ENCODE measurements at places on chromosomes 1 and 21. TPM values are rescaled to one million over a fixed set of nuclear protein-coding genes. Genes with fewer than 3 reads are reported as not detected.

DNA sequence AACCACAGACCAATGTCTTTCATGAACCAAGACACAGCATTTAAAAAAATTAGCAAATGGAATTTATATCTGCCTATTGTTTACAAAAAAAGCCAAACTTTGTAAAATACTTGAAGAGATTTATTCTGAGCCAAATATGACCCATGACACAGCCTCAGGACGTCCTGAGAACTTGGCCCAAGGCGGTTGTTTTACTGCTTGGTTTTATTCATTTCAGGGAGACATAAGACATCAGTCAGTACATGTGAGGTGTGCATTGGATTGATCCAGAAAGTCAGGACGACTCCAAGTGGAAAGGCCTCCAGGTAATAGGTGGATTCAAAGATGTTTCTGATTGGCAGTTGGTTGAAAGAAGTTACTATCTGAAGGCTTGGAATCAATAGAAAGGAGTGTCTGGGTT is 1.4 kb upstream of the POFUT2 start:
- peak overlapping the region; percentile 60 for H3K4me3 ChIP-seq
- H3K4me1 ChIP-seq: peaks cover 16% of the 10 kb centered on the region
- DNase-seq: no peak
- peaks cover 14% of the 10 kb centered on the region for H3K36me3 ChIP-seq

The CNR2 gene
- not detected for total RNA-seq

The SEC16B gene
- 0.67 TPM for total RNA-seq

GRCh38 chr1:9589144-9589718 is 520 bp downstream of the TMEM201 start:
- peaks cover 19% of the 10 kb centered on the region for H3K4me1 ChIP-seq
- no peak for DNase-seq
- peak overlapping the region; percentile 82 for H3K4me3 ChIP-seq

The TRIM17 gene
- 20.5 TPM for total RNA-seq

The KRTAP7-1 gene
- total RNA-seq: not detected

- no peak overlapping the region for H3K4me3 ChIP-seq
- H3K27me3 ChIP-seq: peaks cover 25% of the 10 kb centered on the region
- no peaks in the 10 kb centered on the region for H3K36me3 ChIP-seq
- H3K4me1 ChIP-seq: peaks cover 17% of the 10 kb centered on the region
- H3K27ac ChIP-seq: peak overlapping the region; percentile 69
- peak; percentile 40 for DNase-seq
These were observed 99.1 kb downstream of the BEND5 start for GRCh38 chr1:48677306-48678287.

The HSD3B2 gene
- total RNA-seq: not detected

The USH2A gene
- 0.55 TPM for total RNA-seq

The ACTL8 gene
- not detected for total RNA-seq

The ST6GALNAC5 gene
- 13.6 TPM for total RNA-seq

- peaks cover 8% of the 10 kb centered on the region for H3K4me1 ChIP-seq
- no peak overlapping the region for H3K4me3 ChIP-seq
- no peak for DNase-seq
- H3K27ac ChIP-seq: no peak overlapping the region
- H3K27me3 ChIP-seq: no peaks in the 10 kb centered on the region
These were observed 29.3 kb downstream of the SDC3 start for GRCh38 chr1:30879126-30879786.

- no peaks in the 10 kb centered on the region for H3K4me1 ChIP-seq
- no peak overlapping the region for H3K27ac ChIP-seq
- peaks cover 3% of the 10 kb centered on the region for H3K27me3 ChIP-seq
- H3K36me3 ChIP-seq: peaks cover 2% of the 10 kb centered on the region
- H3K4me3 ChIP-seq: no peak overlapping the region
These were observed 351.0 kb upstream of the VAMP3 start for GRCh38 chr1:7420098-7420445.

DNA sequence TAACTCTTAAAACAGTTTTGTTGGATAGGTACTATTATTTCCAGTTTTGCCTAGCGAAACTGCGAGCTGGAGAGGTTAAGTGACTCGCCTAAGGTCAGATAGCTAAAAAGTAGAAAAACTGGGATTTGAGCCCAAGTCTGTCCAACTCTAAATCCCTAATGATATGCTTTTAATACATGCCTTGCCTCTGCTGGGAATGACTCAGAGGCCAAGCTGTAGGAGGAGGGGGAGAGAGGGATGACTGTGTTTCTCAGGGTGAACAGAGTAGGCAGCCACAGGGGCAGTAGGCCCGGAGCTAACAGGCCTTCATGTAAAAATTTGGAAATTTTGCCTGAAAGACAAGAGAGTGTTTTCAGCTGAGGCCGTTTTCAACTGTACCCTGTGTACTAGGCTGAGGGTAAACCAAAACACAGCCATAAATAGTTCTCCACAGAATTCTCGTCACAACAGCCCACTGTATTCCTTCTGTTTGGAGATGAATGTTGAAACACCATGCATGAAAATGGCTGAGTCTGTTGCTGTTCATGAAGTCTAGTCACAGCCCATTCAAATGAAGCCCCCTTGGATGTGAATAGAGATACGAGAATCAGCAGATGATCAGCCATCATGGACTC is 107.5 kb upstream of the HOOK1 start:
- H3K4me3 ChIP-seq: no peak overlapping the region
- no peak for DNase-seq
- H3K36me3 ChIP-seq: peaks cover 2% of the 10 kb centered on the region

- H3K4me1 ChIP-seq: peaks cover 3% of the 10 kb centered on the region
- no peak overlapping the region for H3K4me3 ChIP-seq
- no peaks in the 10 kb centered on the region for H3K27me3 ChIP-seq
- no peaks in the 10 kb centered on the region for H3K36me3 ChIP-seq
- H3K27ac ChIP-seq: no peak overlapping the region
These were observed 118.8 kb upstream of the TMPRSS15 start for GRCh38 chr21:18522181-18522972.

GRCh38 chr1:186872291-186872690 is 43.5 kb downstream of the PLA2G4A start:
- no peaks in the 10 kb centered on the region for H3K36me3 ChIP-seq
- DNase-seq: no peak
- H3K27me3 ChIP-seq: no peaks in the 10 kb centered on the region
- H3K4me1 ChIP-seq: peaks cover 17% of the 10 kb centered on the region

DNA sequence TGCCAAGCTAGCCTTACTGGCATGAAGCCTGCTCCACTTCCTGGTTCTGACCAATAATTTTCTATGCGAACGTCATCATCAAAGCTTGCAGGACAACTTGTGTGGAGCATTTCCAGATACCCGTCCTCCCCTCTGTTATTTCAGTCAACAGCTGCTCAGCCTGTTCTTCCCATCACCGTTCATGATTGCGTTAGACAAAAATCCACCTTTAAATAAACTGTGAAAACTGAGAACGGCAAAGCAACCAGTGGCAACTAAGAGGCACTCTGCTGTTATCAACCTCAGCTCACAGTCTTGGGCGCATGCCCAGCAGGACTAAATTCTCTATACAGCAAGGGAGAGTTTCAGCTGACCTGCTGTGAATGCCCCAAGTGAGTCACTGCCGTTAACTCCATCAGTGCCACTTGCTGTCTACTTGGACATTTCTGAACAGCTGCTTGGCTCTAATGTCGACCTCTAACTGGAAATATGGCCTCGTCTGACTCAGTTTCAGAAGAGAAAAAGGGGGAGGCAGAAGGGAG is 207.4 kb upstream of the RUNX1 start:
- H3K36me3 ChIP-seq: no peaks in the 10 kb centered on the region
- H3K4me1 ChIP-seq: peaks cover 40% of the 10 kb centered on the region
- peak overlapping the region; percentile 76 for H3K27ac ChIP-seq
- peak overlapping the region; percentile 60 for H3K4me3 ChIP-seq
- H3K27me3 ChIP-seq: no peaks in the 10 kb centered on the region

- no peak overlapping the region for H3K4me3 ChIP-seq
- no peaks in the 10 kb centered on the region for H3K36me3 ChIP-seq
- H3K4me1 ChIP-seq: no peaks in the 10 kb centered on the region
- H3K27ac ChIP-seq: no peak overlapping the region
These were observed 50.7 kb upstream of the RHOU start for GRCh38 chr1:228684607-228685006.

DNA sequence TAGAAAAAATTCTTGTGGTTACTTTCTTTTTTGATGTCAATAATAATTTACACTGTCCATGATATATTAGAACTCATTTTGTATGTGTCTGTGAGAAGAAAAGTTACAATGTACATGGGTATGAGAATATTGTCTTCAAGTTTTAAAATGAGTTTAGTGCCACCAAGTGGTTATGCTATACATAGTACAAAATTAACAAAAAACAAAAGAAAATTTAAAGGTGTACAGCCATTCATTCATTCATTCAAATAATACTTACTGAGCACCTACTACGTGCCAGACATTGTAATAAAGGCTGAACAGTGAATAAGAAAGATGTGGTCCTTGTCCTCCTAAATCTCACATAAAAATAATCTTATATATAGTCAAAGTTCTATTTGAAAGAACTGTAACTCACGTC is 27.7 kb downstream of the UCHL5 start:
- peaks cover 17% of the 10 kb centered on the region for H3K36me3 ChIP-seq
- H3K4me1 ChIP-seq: peaks cover 12% of the 10 kb centered on the region
- H3K27me3 ChIP-seq: no peaks in the 10 kb centered on the region
- no peak for DNase-seq

- H3K4me3 ChIP-seq: no peak overlapping the region
- H3K27me3 ChIP-seq: peaks cover 6% of the 10 kb centered on the region
- no peak for DNase-seq
- H3K36me3 ChIP-seq: no peaks in the 10 kb centered on the region
These were observed 323.9 kb downstream of the DISC1 start for GRCh38 chr1:231950331-231951128.

The ZBTB8A gene
- 8.9 TPM for total RNA-seq

DNA sequence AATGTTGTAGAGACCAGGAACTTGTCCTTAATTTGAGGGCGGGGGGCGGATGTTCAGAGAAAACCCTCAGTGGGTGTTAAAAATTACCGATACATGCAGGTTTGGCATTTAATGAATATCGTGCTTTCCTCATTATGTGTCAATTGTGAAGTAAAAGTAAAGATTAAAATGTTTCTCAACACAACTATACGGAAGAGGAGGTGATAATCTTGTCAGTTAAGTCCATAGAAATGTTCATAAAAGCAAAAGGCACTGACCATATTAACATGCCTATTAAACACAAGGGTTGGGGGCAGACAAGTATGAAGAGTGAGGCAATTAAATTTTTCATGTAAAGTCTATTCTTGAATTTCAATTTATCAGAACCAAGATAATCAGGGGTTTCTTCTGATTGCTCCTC is 1.3 kb downstream of the BRINP3 start:
- H3K4me3 ChIP-seq: no peak overlapping the region
- no peaks in the 10 kb centered on the region for H3K36me3 ChIP-seq
- no peak overlapping the region for H3K27ac ChIP-seq
- H3K27me3 ChIP-seq: peaks cover 70% of the 10 kb centered on the region
- peaks cover 25% of the 10 kb centered on the region for H3K4me1 ChIP-seq

DNA sequence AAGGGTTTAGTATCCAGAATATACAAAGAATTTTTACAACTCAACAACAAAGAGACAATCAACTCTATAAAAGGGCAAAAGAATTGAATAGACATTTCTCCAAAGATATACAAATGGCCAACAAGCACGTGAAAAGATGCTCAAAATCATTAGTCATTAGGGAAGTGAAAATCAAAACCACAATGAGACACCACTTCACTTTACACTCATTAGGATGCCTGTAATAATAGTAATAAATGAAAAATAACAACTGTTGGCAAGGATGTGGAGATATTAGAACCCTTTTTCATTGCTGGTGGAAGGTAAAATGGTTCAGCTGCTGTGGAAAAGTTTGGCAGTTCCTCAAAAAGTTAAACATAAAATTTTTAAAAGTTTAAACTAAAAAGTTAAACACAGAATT is 7.0 kb upstream of the ABCD3 start:
- H3K36me3 ChIP-seq: no peaks in the 10 kb centered on the region
- no peak overlapping the region for H3K27ac ChIP-seq
- H3K4me1 ChIP-seq: no peaks in the 10 kb centered on the region
- H3K4me3 ChIP-seq: no peak overlapping the region

- H3K4me3 ChIP-seq: no peak overlapping the region
- H3K27ac ChIP-seq: no peak overlapping the region
- H3K4me1 ChIP-seq: peaks cover 3% of the 10 kb centered on the region
- H3K27me3 ChIP-seq: no peaks in the 10 kb centered on the region
These were observed 36.4 kb downstream of the TTC39A start for GRCh38 chr1:51293898-51294515.

- H3K27me3 ChIP-seq: no peaks in the 10 kb centered on the region
- DNase-seq: peak; percentile 15
- peaks cover 1% of the 10 kb centered on the region for H3K4me1 ChIP-seq
- no peak overlapping the region for H3K27ac ChIP-seq
- no peaks in the 10 kb centered on the region for H3K36me3 ChIP-seq
- no peak overlapping the region for H3K4me3 ChIP-seq
These were observed 74.4 kb downstream of the PTGS2 start for GRCh38 chr1:186605762-186606350.

The TAF5L gene
- 21.4 TPM for total RNA-seq

- DNase-seq: no peak
- no peak overlapping the region for H3K27ac ChIP-seq
- no peak overlapping the region for H3K4me3 ChIP-seq
- no peaks in the 10 kb centered on the region for H3K36me3 ChIP-seq
These were observed 20.4 kb upstream of the RGS16 start for GRCh38 chr1:182624577-182624976.
